ENCODE measurements at places on chromosomes 3 and 15. TPM values are rescaled to one million over a fixed set of nuclear protein-coding genes. Genes with fewer than 3 reads are reported as not detected.

Gene CPLX3
- total RNA-seq, result not detected

Gene HIGD1A
- 83.2 TPM for total RNA-seq

Gene OSTN
- total RNA-seq, result not detected

Gene MEGF11
- under 0.01 TPM for total RNA-seq

Gene STRIT1
- total RNA-seq, result not detected

Gene SLC2A2
- under 0.01 TPM for total RNA-seq

Gene NMNAT3
- 1.1 TPM for total RNA-seq

Gene SLC27A2
- 0.16 TPM for total RNA-seq

Gene DUOXA2
- total RNA-seq, result not detected

Gene DPPA2
- not detected for total RNA-seq

Gene CFAP20DC
- 2.7 TPM for total RNA-seq

Gene TMEM266
- 0.12 TPM for total RNA-seq

Gene CSTA
- 3.7 TPM for total RNA-seq

Gene ANKRD34C
- not detected for total RNA-seq

Gene EIF2B5
- total RNA-seq, result 34.7 TPM

Gene ESYT3
- total RNA-seq, result 0.97 TPM

Gene COL6A6
- 1.3 TPM for total RNA-seq

Gene STARD9
- 25.8 TPM for total RNA-seq

Gene LHFPL4
- not detected for total RNA-seq

Gene CACNA2D2
- total RNA-seq, result 0.12 TPM

Gene NEK4
- total RNA-seq, result 28.4 TPM

Gene CYP1A2
- not detected for total RNA-seq

Gene NRG4
- total RNA-seq, result not detected

Gene TMEM207
- not detected for total RNA-seq

Gene LRRC34
- total RNA-seq, result 3.4 TPM
